ENCODE measurements at places on chromosomes 3 and 15.

DNA sequence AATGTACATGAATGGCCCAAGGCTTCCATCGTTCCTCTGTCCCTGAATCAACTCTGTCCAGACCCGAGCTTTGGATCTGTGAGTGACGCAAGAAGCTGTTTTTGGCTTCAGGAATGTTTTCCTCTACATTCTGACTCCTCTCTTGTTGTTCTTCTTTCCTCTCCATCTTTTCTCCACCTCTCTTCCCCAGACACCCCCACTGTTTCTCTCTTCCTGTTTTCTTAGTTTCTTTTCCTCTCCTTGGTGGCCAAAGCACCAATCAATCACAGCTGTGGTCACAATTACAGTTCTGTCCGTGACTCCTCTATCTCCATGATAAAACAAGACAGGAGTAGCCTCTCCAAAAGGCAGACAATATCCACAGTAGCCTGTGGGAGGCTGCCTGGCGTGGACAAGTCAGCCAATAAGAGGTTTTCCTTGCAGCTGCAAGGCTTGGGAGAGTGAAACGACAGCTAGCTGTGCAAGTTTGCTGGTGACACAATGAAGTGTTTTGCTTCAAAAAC, 4.9 kb upstream of the TMEM212 start:
- DNase-seq = no peak

DNA sequence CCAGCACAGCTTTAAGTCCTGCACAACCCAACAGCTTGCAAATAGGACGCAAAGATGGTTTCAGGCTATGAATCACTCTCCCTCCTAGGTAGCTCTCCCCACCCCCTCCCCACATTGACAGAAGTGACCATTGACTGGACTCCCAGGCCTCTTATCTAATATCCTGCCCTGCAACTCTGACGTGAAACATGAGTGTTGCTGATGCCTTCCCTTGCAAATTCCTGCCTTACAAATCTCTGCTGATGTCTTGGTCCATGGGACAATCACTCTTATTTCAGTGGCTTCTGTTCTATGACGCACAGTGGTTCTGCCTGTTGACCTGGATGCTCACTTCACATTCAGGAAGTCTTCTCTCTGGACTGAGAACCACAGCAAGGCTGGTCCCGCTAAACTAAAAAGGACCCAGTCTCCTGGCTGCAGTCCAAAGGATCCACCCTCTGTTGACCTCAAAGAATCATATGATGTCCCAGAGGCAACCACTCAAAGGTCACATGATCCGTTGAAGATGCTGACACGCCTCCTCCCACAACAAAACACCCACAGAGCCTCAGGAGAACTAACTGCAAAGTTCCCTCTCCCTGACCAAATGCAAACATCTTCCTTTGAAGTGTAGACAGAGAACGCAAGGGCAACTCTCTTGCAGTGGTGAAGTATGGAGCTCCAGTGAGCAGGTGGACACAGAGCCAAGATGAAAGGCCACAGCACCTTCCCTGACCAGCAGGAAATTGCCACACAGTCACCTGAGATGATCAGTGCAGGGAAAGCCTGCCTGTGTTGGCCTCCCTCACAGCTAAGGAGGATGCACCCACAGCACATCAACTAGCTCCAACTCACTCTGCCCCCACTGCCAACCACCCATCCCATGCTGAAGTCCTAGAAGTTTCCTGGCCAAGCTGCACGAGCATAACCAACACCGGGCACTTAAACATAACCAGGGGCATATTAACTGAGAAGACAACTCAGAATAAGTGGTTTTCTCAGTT, 112.3 kb downstream of the ADAMTS17 start:
- no peak for DNase-seq

GRCh38 chr3:146250449-146251382, at the start of gene PLSCR4:
Gene PLSCR4, minus strand, starts transcription at chr3:146251105. Its CDS starts 29,034 bp downstream, at chr3:146222071.
- DNase-seq = no peak

DNA sequence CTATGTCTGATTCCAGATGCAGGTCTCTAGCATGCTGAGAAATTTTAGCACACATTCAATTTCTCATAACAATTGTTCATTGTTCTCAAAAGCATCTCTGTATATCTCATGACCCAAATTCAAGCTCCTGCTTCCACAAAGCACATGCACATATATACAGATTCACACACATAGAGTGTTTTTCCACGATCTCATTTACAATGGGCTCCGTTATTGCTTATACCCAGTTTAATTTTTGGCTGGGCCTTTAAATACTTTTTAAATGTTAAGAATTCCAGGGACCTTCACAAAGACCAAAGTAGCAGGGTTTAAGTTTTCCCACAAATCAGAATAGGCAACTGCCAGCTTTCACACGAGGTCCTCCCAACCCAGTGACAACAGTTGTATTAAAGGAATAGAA, 333.5 kb upstream of the SEMA6D start:
- DNase-seq = no peak

DNA sequence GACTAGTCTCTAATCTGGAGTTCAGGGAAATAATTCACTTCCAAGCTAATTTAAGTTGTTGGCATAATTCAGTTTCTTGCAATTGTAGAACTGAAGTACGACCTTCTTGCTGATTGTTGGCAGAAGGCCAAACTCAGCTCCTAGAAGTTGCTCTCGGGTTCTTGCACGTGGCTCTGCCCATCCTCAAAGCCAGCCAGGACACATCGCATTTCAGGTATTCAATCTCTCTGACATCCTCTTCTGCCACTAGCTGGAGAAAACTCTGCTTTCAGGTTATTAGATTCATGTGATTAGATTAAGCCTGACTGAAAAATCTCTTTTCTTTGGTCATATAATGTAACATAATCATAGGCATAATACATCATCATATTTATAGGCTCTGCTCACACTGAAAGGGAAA, 362.0 kb downstream of the ZPLD1 start:
- no peak for DNase-seq

- DNase-seq = no peak
These were observed 317.1 kb upstream of the CBLB start for GRCh38 chr3:106185949-106186348.

DNA sequence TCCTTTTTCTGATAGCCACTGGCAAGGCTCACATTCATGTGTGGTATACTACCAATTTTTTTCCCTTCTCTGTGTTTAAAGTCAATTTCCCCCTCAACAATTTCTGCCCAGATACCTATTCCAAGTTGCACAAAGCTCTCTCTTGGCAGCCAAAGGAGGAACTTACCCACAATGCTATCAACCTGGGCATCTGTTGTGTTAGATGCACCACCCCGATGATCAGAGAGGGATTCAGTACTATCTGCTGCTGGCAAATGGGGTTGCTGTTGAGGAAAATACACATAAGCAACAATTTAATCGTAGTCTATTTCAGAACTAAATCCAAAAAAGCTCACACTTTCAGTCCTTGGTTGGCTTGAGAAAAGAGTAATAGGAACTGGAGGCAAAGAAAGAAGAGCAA, 46.1 kb downstream of the AAGAB start:
- no peak for DNase-seq

DNA sequence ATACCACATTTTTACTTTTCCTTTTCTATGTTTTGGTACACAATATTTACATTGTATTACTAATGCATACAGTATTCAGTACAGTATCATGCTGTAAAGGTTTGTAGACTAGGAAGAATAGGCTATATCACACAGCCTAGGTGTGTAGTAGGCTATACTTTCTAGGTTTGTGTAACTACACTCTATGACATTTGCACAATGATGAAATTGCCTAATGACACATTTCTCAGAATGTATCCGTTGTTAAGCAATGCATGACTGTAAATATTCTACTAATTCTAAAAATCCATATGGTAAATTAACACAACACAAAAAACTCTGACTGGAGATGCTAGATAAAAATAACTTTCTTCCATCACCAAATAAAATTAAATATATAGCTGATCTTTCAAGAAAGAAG, 16.2 kb downstream of the NEDD4 start:
- DNase-seq = no peak

- DNase-seq = no peak
These were observed 117.2 kb downstream of the GOLIM4 start for GRCh38 chr3:167978486-167978885.

DNA sequence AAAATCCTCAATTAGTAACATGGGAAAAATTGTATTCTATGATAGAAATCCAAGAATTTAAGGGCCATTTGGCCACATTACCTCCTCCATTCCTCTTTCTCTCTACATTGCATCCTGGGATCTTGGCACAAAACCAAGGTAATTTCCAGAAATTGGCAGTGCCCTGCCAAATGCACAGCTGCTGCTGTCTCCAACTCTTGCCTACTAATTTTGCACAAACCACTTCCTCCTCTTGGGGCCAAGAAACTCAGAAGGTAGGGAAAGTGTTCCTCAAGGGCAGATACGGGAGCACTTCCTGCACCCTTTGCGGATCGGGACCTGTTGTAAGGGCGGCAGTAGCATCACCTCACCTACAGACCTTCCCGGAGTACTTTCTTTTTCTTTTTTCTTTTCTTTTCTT, 57.8 kb downstream of the MAP3K13 start:
- DNase-seq = no peak

DNA sequence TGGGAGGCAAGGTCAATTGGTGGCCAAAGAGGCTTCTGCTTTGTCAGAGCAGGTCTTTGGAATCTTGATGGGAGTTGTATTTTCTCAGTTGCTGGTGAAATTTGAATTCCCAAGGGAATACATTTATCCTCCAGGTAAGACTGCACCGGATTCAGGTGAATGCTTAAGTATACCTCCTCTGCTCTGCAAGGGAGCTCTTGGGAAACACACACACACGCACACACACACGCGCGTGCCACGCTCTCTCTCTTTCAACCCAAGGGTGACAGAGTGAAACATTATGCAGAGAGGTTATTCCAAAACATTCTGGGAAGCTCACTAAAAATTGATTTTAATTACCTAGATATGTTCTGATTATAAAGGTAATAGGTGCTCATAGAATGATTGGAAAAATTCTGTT, 33.7 kb downstream of the ST6GAL1 start:
- DNase-seq = no peak
